HFF-Myc (cell line): ENCODE measurements at places on chromosomes 5 and 9.
A peak's percentile ranks its signal among the peaks of the same experiment; 100 is the strongest.

DNA sequence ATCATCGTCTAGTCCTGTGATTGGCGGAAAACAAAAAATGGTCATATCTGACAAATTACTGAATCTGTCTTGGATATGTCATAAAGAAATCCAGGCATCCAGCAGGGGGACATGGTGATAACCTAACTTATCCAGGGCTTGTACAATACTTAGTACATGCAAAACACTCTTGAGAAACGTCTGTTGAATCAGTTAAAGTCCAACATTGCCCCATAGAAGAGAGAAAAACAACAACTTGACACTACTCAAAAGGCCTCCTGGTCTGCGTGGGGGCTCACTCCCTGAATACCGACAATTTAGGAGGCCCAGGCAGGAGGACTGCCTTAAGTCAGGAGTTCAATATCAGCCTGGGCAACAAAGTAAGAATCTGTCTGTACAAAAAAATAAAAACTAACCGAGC lies 217.5 kb downstream of the DCP2 start:
- no peak for DNase-seq

DNA sequence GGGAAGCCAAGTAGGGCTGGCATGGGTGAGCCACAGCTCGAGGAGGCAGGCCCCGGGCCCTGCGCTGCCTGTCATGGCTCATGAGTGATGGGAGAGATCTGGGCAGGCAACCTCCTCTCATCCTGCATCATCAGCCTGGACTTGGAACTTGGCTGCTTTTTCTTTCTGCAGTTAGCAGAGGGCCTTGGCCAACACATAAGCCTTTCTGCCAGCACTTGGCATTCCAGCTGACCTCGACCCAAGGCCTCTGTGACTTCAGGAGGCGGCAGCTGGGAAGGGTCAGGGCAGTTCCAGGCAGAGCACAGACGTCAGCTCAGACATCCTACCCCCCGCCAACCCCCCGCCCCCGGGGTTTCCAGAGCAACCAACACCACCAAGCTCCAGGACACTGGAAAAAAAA lies 7.6 kb downstream of the S1PR3 start:
- no peak for DNase-seq

DNA sequence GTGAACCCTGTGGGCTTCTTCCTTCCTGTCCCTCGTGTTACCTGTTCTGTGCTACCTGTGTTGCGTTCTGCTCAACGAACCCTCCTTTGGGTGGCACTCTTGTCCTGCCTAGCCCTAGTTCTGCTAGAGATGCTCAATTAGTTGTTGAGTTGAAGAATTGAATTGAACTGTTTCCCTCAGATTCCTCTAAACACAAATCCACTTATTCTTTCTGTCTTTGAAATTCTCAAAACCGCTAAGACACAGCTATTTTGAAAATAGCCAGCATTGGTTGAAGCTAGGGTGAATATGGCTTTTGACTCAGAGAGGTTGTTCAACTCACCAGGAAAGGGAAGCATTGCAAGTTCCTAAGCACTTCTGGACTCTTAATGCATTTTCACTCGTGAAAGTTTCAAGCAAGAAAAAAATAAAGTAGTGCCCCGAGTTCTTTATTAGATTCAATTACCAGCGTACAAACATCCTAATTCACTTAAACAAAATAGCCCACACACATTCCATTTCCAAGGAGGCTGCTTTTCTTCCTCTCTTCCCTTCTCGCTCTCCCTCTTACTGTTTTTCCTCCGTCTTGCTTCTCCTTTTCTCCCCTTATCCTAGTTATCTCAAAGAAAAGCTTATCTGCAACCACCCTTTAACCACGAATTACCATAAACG lies 642 bp upstream of the ITGA1 start:
- no peak for DNase-seq

DNA sequence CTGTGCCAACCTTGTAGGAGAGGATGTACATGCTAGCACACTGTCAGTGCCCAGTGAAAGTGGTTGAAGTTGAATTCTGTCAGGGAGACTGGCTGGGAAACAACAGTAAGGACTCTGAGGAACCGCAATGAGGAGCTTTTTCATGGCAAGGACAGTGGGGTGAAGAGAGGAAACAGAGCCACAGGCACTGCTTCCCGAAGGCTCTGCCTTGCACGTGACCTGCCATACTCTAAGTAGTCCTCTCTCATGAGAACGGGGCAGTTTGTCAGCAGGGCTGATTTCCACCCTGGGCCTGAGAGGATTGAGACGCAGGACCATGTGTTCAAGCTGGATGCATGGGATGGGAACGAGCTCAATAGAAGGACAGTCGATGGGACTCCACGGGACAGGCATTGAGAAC lies 106.6 kb upstream of the CTSL start:
- no peak for DNase-seq

DNA sequence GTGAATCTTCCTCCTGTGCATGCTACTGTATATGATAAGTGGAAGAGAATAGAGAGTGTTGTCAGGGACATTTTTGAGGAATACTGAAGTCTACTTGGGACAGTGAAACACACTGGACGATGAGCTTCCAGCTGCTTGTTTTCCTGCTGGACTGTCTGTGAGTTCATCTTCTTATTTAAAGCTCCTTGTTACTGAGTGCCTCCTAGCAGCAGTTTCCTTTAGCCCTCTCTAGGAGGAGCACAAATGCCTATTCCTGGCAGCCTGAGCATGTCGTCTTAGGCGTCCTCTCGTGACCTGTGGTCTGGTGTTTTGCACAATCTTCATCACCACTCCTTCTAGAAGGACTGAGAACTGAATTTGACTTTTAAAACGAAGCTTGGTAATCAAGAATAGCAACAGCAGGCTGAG lies 43.8 kb downstream of the ANKRD33B start:
- DNase-seq: no peak

DNA sequence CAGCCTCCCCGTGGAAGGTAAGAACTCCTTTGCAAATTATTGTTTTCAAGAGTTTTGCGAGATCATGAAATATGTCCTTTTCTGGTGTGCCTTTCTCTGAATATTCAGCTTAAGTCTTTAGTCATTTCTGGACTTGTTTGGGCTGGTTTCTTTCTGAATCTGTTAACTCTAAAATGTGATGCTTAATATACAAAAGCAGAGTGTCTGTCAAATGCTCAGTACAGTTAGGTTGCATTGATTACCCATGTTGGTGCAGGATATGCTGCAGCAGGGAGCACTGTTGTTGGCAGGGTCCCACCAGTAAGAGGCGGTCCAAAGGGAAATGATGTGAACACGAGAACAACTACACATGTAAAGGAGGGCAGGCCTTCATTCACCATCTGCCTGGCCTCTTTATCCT lies 47.7 kb downstream of the SPTAN1 start:
- DNase-seq: no peak

GRCh38 chr5:169104937-169105494 lies 195.9 kb downstream of the SLIT3 start:
- DNase-seq: no peak

GRCh38 chr5:174010365-174010764 lies 21.4 kb downstream of the C5orf47 start:
- DNase-seq: no peak

DNA sequence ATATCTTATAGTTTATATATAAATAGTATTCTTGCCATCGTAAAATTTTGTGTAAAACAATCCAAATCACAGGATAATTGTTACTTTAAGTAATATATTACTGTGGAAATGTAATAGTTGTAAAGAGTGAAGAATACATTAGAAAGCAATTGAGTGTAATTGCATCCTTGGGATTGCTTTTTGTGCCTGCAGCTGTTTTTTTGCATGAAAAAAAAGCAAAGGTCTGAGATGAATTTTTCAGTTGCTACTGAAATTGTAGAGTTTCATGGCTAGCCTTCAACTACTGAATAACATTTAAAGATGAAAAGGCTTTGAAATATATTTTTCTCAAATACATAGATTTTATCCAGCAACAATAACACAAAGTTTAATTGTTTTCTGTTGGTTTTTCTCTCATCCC lies 232.0 kb upstream of the FAM174A start:
- no peak for DNase-seq

- no peak for DNase-seq
Observed at GRCh38 chr5:53200306-53200705, 90.7 kb upstream of the MOCS2 start.

DNA sequence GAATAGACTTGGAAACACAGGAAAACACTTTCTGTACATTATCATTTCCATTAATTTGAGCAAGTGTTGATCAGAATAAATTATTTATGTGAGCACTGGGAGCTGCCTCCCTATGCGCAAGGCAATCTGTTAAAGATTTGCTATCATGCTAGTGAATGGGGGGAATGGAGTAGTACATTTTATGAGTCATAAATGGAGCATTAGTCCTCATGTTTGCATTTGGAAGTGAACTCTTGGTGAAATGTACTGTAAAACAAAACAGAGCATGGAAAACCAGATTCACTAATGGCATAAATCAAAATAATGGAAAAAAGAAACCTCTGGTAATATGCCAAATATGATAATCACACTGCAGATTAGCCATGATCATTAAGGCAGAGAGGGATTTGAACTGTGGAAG lies 40.5 kb upstream of the TMC1 start:
- peak; percentile 17 for DNase-seq

DNA sequence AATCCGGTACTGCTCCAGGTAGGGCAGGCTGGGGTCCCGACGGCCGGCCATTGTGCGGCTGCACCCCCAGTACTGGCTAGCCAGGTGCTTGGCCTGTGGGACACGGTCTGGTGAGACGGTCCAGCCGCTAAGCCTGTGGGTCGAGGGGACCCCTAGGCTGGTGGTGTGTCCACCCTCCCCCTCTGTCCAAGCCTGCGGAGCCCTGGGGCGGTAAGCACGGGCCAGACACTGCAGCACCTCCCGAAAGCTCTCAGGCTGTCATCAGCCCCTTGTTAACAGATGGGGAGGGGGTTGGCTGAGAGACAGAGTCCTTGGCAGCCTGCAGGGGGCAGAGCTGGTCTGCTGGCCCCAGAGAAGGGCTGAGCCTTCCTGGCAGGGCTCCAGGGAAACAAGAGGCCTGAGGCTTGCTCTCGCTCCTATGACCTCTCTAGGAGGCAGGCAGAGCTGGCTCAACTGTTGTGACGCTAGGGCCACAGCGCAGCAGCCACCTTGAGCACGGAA lies 11.8 kb upstream of the MRNIP start:
- peak; percentile 15 for DNase-seq

GRCh38 chr5:114924769-114925168 lies 244.9 kb downstream of the TRIM36 start:
- no peak for DNase-seq

- no peak for DNase-seq
Observed at GRCh38 chr9:98980291-98980690, 36.6 kb downstream of the COL15A1 start.

DNA sequence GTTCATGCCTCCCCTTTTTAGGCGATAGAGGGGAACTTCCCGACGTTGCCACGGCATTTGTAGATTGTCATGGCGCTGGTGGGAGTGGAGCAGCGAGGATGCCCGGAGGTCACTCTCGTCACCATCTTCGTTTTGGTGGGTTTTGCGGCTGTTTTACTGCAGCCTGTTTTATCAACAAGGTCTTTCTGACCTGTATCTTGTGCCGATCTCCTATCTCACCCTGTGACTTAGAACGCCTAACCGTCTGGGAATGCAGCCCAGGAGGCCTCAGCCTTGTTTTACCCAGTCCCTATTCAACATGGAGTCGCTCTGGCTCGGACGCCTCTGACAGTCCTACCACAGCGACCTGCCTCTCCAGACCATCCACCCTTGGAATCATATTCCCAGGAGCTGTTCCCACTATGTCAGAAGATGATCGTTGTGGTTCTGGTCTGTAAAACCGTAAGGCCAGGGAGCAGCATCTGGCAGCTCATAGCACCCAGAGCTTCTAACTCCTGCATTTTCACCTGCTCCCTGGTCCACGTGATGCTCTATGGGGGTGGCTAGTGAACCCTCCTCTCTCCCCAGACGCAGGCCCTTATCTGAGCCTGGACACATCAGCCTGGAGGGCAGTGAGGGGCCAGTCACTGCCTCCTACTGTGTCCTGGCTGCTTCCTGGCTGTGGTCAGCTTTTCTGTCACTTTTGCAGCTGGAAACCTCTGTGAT lies 35.1 kb upstream of the CLK4 start:
- no peak for DNase-seq

DNA sequence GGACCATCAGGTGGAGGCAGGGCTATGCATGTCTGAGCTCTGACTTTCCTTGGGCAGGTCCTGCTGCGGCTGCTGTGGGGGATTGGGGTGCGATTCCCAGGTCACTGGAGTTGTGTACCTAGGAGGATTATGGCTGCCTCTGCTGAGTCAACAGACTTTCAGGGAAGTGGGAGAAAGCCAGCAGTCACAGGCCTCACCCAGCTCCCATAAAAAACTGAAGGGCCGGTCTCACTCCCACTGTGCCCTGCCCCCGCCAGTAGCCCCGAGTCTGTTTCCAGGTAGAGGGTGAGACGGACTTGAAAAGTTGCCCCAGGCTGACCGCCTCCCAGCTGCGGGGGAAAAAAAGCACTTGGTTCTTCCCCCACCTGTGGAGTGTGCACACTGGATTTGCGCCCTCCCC lies 76.7 kb downstream of the FAM170A start:
- DNase-seq: no peak

GRCh38 chr5:179495906-179496455 lies 54.4 kb upstream of the RUFY1 start:
- DNase-seq: no peak

DNA sequence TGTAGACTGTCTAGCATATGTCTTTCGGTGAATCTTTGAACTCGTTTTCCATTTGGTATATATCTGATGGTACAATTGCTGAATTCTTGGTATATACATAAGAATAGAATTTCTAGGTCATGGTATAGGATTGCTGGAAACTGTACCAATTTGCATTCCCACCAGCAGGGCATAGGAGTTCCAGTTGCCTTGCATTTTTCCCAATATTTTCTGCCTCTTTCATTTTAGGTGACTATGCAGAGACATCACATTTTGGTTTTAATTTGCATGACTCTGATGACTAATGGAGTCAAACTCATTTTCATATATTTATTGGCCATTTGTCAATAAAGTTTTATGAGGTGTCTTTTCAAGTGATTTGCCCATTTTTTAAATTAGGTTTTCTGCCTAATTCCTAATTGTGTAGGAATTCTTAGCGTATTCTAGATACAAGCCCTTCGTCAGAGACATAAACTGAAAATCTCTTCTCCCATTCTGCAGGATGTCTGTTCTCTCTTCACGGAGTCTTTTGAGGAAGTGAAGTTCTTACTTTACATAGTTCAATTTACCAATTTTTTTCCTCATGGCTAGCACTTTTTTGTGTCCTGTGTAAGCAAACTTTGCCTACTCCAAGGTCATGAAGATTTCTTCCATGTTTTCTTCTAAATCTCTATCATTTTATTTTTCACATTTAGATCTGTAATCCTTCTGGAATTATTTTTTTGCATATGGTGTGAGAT lies 28.9 kb upstream of the PDCD1LG2 start:
- DNase-seq: no peak

GRCh38 chr9:75941577-75942311 lies 51.3 kb downstream of the PCSK5 start:
- DNase-seq: no peak

- no peak for DNase-seq
Observed at GRCh38 chr5:2005101-2006041, 122.6 kb upstream of the IRX4 start.

GRCh38 chr9:794386-794785 lies 47.1 kb upstream of the DMRT1 start:
- no peak for DNase-seq
